ENCODE measurements at places on chromosomes 13 and 19.

DNA sequence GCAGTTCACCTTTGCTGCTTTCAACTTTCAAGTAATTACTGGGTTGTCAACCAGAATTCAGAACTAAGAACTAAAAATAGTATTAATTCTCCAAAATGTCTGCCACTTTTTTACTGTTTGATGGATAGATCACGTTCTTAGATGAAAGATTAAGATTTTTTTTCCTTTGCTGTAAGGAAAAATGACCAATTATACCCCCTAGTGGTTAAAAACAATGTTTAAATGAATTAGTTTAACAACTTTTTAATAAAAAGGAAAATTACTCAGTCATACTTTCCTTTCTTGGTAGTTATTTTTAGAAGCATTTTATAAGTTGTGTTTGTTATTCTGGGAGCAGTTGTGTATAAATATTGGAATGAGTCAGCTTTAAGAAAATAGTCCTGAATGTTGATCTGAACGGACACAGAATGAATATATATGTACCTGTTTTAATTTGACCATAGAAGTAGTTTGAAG lies 4.6 kb downstream of the TM9SF2 start:
- DNase-seq: no peak

GRCh38 chr19:17321655-17322489 lies 12.5 kb downstream of the DDA1 start:
- no peak for DNase-seq

- DNase-seq: no peak
Observed at GRCh38 chr13:80717776-80718175, 376.9 kb upstream of the SPRY2 start.

GRCh38 chr19:14401468-14402195 lies 17.5 kb downstream of the DDX39A start:
- no peak for DNase-seq

GRCh38 chr19:18790566-18791314 lies at the start of gene COMP:
Gene COMP, minus strand, starts transcription at chr19:18791305. Its CDS starts 36 bp downstream, at chr19:18791269.
- DNase-seq: no peak

DNA sequence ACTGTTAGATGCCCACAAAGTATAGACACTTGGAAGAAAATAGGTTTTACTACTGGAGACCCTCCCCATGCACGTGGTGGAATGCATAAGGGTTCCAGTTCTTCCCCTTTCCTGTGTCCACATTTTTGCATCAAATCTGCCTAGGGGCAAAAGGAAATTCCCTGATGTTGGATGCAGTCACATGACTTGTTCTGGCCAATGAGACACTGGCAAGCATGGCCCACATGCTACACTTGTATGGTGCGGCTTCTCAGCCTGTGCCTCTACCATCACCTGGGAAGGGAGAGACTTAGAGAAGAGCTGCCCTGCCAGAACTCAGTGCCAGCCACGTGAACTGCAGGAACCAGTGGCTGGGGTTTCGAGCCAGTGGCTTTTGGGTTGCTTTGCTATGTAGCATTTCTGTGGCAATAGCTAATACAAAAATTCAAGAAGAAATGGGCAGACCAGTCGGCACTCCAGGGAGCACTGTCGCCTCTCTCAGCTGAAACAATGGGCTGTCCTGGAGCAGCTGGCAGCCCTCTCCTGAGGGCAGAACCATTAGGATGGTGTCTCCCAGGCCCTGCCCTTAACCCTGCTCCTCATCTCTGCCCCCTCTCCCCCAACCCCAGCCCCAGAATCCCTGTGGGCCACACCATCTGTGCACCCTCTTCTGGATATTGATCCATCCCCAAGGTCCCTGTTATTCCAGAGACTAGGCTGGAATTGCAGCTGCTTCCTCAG lies 634.0 kb downstream of the UQCRFS1 start:
- no peak for DNase-seq

DNA sequence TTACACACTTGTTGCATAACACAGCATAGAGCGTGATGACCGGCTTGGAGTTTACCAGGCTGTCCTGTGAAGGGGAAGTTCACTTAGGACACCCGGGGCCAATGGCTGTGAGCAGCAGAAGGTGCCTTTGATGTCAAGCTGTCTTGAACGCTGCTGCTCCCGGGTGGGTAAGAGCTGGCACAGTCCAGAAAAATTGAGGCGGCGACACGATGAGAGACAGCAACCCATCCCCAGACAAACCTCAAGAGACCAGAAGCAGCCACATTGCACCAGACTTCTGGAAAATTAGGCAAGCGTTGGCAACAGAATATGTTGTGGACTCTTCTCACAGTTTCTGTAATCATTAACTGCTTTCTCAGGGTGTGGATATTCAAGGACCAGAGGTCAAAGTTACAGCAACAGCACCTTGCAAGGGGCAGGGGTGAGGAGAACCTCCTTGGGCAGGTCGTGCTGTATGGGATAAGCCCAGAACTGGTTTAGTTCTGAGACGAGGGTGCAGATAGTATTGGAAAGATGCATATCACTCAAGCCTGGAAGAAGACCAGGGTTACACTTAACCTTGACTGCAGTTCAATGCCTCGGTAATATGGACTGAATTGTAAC lies 10.1 kb downstream of the NFILZ start:
- no peak for DNase-seq

DNA sequence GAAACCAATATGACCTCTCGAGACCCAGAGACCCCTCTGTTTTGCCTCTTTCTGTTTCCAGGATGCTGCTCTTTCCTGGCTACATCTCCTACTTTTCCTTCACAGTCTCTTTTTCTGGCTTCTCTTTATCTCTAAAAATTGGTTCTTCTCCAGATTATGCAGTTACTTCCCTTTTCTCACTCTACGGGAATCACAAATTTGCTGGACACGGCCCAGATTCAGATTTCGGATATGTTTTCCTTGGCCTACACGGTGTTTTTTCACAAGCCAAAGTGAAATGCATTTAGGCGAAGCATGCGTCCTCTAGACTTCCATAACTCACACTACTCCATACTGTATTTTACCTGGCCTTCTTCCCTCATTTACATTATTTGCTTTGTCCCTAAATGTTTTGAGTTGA lies 214.7 kb upstream of the MIR17HG start:
- no peak for DNase-seq

GRCh38 chr13:27470075-27470820 lies 19.9 kb upstream of the MTIF3 start:
- DNase-seq: no peak

DNA sequence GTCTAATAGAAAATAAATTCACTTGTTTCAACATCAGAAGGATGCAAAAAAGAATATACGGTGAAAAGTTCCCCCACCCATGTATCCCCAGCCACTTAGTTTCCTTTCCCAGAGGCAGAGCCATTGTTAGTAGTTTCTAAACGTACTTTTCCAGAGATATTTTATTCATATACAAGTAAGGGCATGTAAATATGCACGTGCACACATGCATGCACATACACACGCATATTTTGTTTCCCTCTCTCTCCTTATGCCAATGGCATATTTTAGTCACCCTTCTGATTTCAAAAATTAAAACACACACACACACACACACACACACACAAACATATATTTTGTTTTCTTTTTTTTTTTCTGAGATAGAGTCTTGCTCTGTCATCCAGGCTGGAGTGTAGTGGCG lies 147.4 kb downstream of the PDS5B start:
- DNase-seq: no peak

- DNase-seq: peak; percentile 48
Observed at GRCh38 chr13:79226250-79226649, 179.8 kb downstream of the RBM26 start.

Data from NCI-H69 (cell line).